ENCODE measurements at places on chromosomes 16 and 17.

- DNase-seq: no peak
Observed at GRCh38 chr17:44362459-44362948, 1.1 kb downstream of the FAM171A2 start.

DNA sequence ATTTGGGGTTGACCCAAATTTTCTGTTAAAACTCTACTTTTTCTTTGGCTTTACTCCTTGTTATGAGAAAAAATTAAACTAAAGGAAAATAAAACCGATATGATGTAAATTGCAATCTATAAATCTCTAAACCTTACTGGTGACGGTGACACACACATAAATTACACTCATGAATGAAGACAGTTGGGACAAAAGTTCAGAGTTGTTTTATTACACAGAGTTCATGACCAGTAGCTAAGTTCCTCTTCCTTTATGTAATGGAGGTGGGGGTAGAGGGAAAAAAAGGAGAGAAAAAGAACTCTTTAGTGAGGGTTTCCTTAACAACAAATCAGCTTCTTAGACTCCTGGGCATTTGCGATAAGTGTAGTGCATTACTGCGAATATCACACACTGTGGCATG lies 220.7 kb downstream of the KCNJ2 start:
- DNase-seq: no peak

DNA sequence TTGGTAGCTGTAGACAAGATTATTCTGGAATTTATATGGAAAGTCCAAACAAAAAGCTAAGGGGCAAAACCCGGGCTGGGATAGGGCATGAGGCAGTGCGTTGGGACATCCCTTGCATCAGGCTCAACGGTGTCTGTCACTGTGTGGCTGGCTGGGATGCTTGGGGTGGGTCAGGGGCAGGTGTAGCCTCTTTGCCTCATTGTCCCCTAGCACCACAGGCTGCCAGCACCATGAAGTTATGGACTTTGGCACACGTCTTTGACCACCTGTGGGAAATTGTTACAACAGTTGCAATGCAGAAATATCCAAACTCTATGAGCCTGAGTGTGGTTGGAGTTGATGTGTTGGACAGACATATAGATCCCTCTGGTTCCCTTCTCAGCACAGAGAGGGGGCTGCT lies 32.8 kb upstream of the MARCHF10 start:
- DNase-seq: no peak

- DNase-seq: no peak
Observed at GRCh38 chr16:74842413-74842812, 67.8 kb upstream of the FA2H start.

Data from ureter (tissue), 1 donor.